ENCODE measurements at places on chromosomes 16 and 17. TPM values are rescaled to one million over a fixed set of nuclear protein-coding genes. Genes with fewer than 3 reads are reported as not detected.
A peak's percentile ranks its signal among the peaks of the same experiment; 100 is the strongest.

MYH3 gene
- 5.5 TPM for total RNA-seq

KRTAP2-4 gene
- not detected for total RNA-seq

ADAMTS18 gene
- 0.82 TPM for total RNA-seq

SNX20 gene
- 2.3 TPM for total RNA-seq

OTOP3 gene
- not detected for total RNA-seq

KRTAP2-3 gene
- not detected for total RNA-seq

CCL4 gene
- not detected for total RNA-seq

DNA sequence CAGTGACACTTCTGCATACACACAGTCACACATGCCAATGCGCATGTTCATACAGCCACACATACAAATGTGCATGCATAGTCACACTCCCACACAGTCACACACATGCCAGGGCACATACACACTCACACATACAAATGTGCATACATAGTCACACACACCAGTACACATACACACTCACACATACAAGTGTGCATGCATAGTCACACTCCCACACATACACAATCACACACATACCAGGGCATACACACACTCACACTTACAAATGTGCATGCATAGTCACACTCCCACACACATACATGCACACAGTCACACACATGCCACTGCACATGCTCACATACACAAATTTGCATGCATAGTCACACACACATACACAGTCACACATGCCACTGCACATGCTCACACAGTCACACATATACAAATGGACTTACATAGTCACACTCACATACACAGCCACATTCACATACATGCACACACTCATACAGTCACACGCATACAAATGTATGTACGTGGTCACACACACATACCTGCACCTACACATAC is 84.2 kb downstream of the SOCS1 start:
- H3K27ac ChIP-seq, result no peak overlapping the region
- no peaks in the 10 kb centered on the region for H3K27me3 ChIP-seq
- no peaks in the 10 kb centered on the region for H3K36me3 ChIP-seq
- DNase-seq, result no peak
- no peak overlapping the region for H3K4me3 ChIP-seq

CD7 gene
- not detected for total RNA-seq

DNA sequence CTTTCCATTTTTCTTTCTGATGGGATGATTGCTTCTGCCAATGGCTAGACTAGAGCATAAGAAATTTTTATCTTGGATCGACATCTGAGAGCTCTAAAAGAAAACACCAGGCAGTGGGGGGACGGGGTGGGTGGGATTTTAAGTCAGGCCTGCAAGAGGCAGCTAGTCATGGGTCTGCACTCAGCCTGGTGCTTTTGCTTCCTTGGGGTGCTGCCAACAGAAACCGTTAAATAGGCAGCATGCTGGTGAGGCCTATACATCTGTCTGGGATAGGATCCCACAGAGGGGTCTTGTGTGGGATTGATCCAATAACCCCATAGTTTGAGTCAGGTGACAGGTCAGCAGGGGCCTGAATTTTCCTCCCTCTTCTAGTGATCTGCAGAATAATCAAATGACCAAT is 26.9 kb downstream of the ZNRF1 start:
- peaks cover 14% of the 10 kb centered on the region for H3K4me1 ChIP-seq
- no peaks in the 10 kb centered on the region for H3K27me3 ChIP-seq
- no peak overlapping the region for H3K4me3 ChIP-seq
- H3K36me3 ChIP-seq, result no peaks in the 10 kb centered on the region

DNA sequence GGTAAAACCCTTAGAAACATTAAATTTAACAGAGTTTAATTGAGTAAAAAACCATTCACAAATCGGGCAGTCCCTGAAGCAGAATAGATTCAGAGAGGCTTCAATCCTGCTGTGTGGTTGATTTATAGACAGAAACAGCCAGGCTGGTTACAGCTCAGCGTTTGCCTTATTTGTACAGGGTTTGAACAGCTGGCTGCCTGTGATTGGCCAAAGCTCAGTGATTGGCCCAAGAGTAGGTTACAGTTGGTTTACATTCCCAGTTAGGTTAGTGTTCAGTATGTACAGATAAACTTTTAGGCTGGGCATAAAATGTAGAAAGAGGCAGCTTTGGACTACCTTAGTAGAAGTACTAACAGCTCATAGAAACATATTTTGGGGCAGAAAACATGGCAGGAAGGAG is 210.4 kb upstream of the ELAC2 start:
- no peak for DNase-seq
- no peak overlapping the region for H3K4me3 ChIP-seq
- no peak overlapping the region for H3K27ac ChIP-seq
- H3K4me1 ChIP-seq, result no peaks in the 10 kb centered on the region
- no peaks in the 10 kb centered on the region for H3K36me3 ChIP-seq

- no peaks in the 10 kb centered on the region for H3K36me3 ChIP-seq
- H3K27ac ChIP-seq, result no peak overlapping the region
- no peaks in the 10 kb centered on the region for H3K27me3 ChIP-seq
- DNase-seq, result no peak
- H3K4me1 ChIP-seq, result peaks cover under 1% of the 10 kb centered on the region
- no peak overlapping the region for H3K4me3 ChIP-seq
Measured at GRCh38 chr16:77599793-77600415, 122.4 kb upstream of the NUDT7 start.

HID1 gene
- 2.8 TPM for total RNA-seq

HYDIN gene
- total RNA-seq, result not detected

GRCh38 chr17:74413491-74413890 is 18.4 kb upstream of the GPRC5C start:
- H3K27me3 ChIP-seq, result no peaks in the 10 kb centered on the region
- no peak overlapping the region for H3K4me3 ChIP-seq
- DNase-seq, result no peak
- peaks cover 8% of the 10 kb centered on the region for H3K4me1 ChIP-seq

ORC6 gene
- total RNA-seq, result 1.1 TPM

DNA sequence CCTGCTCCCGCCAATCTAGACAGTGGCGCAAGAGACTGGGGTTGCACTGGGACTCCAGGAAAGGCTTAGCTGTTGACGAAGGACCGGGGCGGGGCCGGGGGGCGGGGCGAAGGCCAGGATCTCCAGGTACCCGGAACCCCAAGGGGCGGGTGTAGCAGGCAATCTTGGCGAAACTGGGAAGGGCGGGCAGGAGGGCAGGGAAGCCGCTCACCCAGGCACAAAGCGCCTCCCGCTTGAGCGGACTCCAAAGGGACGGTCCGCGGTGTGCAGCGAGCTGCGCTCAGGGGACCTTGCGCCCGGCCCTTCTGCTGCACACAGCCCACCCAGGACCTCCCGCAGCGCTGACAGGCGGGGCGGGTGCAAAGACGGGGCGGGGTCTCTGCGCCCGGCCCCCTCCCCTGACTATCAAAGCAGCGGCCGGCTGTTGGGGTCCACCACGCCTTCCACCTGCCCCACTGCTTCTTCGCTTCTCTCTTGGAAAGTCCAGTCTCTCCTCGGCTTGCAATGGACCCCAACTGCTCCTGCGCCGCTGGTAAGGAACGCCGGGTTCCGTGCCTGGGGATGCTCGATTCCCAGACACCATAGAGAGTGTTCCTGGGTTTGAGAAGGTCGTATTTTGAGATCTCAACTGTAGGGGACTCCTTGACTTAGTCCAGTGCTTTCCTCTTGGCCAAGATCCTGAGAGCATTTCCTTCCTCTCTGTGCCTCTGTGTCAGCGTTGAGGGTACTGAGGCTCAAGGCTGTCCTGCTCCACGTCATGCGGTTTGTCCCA is at the start of gene MT1F:
Gene MT1F, plus strand, starts transcription at position 405 of the 772 bp plus-strand sequence. Its CDS starts 100 bp downstream, at position 505.
- no peaks in the 10 kb centered on the region for H3K36me3 ChIP-seq
- H3K27ac ChIP-seq, result peak within 1 kb of the TSS; percentile 20
- H3K4me1 ChIP-seq, result no peaks in the 10 kb centered on the region

TMC7 gene
- 0.64 TPM for total RNA-seq

SRCIN1 gene
- total RNA-seq, result not detected

DNA sequence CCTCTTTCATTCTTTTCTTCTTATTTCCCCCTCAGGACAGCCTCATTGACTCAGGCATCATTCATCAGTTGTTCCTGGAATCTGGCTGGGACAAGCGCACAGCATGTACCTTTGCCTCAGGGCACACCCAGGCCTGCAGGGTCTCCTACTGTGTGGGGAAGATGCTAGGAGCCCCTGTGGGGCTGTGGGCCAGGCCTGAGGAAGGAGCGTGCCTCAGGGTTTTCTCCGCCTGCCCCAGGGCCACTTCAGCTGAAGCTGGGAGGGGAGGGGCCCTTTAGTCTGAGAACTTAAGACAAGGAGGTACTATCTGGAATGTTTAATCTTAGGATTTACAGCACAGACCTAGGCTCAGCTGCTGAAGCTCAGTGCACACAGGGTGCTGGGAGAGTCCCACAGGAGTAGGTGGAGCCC is 7.9 kb downstream of the ELMO3 start:
- H3K27ac ChIP-seq, result peak overlapping the region; percentile 83
- H3K4me3 ChIP-seq, result no peak overlapping the region
- no peak for DNase-seq
- no peaks in the 10 kb centered on the region for H3K36me3 ChIP-seq
- no peaks in the 10 kb centered on the region for H3K27me3 ChIP-seq

DNA sequence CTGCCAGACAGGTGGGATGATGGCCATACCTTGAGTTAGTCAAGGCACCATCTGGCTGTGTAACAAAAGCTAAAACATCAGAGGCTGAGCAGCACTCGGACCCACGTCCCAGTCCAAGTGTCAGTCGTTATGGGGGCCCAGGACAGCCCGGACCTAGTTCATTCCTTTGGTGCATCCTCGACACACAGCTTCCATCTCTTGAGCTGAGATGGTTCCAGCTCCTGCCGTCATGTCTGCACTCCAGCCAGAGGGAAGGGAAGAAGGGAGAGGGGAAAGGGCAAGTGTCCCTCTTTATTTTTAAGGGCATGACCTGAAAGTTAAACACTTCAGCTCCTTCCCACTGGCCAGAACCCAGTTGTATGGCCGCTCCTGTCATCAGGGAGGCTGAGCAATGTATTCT is 218.0 kb downstream of the SEC14L1 start:
- peaks cover 43% of the 10 kb centered on the region for H3K4me1 ChIP-seq
- DNase-seq, result no peak
- no peaks in the 10 kb centered on the region for H3K27me3 ChIP-seq
- H3K27ac ChIP-seq, result no peak overlapping the region
- no peaks in the 10 kb centered on the region for H3K36me3 ChIP-seq
- no peak overlapping the region for H3K4me3 ChIP-seq

DNA sequence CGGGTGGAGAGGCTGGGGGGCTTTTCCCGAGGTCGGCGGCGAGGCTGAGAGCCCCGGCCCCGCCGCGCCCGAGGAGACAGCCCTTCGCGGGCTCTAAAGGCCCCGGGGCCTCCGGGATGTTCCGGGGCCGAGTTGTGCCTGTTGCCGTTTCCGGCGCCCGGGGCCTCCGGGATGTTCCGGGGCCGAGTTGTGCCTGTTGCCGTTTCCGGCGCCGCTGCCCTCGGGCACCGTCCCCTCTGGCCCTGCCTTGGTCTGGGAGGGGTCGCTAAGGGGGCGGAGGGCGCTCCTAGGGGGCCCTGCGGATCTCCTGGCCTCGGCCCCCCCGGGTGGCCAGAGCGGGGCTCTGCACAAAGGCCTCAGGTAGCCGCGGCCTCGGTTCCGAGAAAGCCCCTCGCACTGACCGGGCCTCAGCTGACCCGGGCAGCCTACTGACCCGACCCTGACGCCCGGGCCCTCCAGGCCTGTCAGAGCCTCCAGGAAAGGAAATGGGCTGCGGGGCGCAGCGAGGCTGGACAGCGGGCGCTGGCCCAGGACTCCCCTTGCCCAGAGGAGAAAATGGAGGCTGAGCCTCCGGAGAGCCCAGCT is 24.2 kb downstream of the ACTG1 start:
- no peaks in the 10 kb centered on the region for H3K27me3 ChIP-seq
- peaks cover 22% of the 10 kb centered on the region for H3K4me1 ChIP-seq
- no peak for DNase-seq
- no peaks in the 10 kb centered on the region for H3K36me3 ChIP-seq
- H3K27ac ChIP-seq, result peak overlapping the region; percentile 91

GRCh38 chr17:70499067-70499786 is 329.9 kb downstream of the KCNJ2 start:
- H3K4me3 ChIP-seq, result no peak overlapping the region
- DNase-seq, result no peak
- no peak overlapping the region for H3K27ac ChIP-seq
- H3K27me3 ChIP-seq, result no peaks in the 10 kb centered on the region
- no peaks in the 10 kb centered on the region for H3K36me3 ChIP-seq

DNA sequence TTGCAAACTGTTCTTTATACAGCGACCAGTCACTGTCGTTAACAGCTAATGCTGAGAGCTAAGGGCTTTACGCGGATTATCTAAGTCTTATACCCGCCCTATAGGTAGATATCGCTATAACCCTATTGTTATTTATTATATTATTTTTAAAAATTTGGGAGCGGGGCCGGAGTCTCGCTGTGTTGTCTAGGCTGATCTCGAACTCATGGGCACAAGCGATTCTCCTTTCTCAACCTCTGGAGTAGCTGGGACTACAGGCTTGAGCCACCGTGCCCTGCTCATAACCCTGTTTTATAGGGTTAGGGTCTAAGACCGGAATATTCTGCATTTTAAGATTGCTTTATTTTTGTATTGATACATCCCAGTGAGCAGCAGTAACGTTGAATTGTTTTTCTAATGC is 24.7 kb downstream of the DEF8 start:
- no peaks in the 10 kb centered on the region for H3K27me3 ChIP-seq
- DNase-seq, result no peak
- peak overlapping the region; percentile 90 for H3K4me3 ChIP-seq
- H3K4me1 ChIP-seq, result peaks cover 28% of the 10 kb centered on the region
- H3K27ac ChIP-seq, result peak overlapping the region; percentile 99

DNA sequence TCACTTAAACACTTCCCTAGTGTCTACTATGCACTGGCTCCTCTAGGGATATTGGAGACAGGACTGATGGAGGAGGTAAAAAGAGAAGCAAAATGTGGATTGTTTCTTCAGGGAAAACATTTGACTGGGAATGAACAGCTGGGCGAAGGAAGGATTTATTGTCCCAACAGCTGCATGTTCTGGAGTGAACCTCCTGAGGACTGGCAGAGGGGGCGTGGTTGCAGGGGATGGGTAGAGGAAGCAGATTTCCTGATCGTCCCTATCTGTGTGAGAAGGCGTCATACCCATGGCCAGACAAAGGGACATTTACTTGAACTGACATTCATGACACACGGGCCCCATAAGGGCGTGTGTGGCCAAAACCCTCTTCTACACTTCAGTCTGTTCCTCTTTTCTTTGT is 321.5 kb downstream of the MAP2K4 start:
- no peak overlapping the region for H3K27ac ChIP-seq
- DNase-seq, result no peak
- no peaks in the 10 kb centered on the region for H3K27me3 ChIP-seq
- H3K4me1 ChIP-seq, result no peaks in the 10 kb centered on the region
- H3K36me3 ChIP-seq, result no peaks in the 10 kb centered on the region

DNA sequence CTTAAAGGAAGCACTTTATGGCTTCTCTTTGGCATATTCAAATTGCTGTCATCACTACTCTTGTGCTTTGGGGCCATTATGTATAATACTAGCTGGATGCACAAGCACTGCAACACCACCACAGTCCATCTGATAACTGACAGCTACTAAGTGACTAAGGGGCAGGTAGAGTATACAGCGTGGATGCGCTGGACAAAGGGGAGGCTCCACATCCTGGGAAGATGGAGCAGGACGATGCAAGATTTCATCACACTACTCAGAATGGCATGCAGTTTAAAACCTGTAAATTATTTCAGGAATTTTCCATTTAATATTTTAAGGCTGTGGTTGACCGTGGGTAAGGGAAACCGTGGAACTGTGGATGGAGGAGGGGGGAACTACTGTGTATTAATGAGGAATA is 25.0 kb downstream of the MPRIP start:
- H3K4me1 ChIP-seq, result peaks cover 79% of the 10 kb centered on the region
- H3K27me3 ChIP-seq, result no peaks in the 10 kb centered on the region
- DNase-seq, result no peak
